ENCODE measurements at places on chromosomes 2 and 18.

- DNase-seq = no peak
Observed at GRCh38 chr18:56825321-56825720, 174.2 kb downstream of the WDR7 start.

GRCh38 chr2:183088061-183088460 is 9.5 kb downstream of the DUSP19 start:
- DNase-seq = no peak

GRCh38 chr2:116975608-116976007 is 838.9 kb upstream of the DDX18 start:
- DNase-seq = no peak

DNA sequence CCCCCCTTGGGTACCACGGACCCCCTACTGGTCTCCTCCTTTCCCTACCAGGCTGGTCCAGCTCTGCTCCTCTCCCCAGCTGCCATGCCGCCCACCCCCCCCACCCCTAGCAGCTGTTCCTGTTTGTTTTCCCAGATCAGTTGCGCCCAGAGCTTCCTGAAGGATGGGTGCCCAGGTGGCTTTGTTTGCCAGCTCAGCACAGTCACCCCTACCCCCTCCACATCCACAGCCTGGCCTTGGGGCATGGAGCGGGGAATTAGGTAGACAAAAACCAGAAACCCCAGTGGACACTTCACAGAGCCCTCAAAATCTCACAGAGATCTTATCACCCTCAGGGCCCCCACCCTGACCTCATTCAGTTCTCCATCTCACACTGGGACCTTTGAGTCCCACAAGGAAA is 3.7 kb upstream of the CRYBA2 start:
- no peak for DNase-seq

- DNase-seq = no peak
Observed at GRCh38 chr2:238670111-238670585, 177.7 kb upstream of the TWIST2 start.

- no peak for DNase-seq
Observed at GRCh38 chr18:63177259-63177658, 142.3 kb downstream of the BCL2 start.

GRCh38 chr2:34899079-34899478 is 1300.0 kb upstream of the FAM98A start:
- DNase-seq = no peak

- no peak for DNase-seq
Observed at GRCh38 chr2:58720770-58721697, 479.9 kb upstream of the FANCL start.

GRCh38 chr2:192953116-192953515 is 758.4 kb upstream of the TMEFF2 start:
- no peak for DNase-seq

- no peak for DNase-seq
Observed at GRCh38 chr2:241163601-241164118, 13.4 kb downstream of the PPP1R7 start.

- peak; percentile 9 for DNase-seq
Observed at GRCh38 chr2:240933048-240933965, 27.2 kb downstream of the CROCC2 start.

DNA sequence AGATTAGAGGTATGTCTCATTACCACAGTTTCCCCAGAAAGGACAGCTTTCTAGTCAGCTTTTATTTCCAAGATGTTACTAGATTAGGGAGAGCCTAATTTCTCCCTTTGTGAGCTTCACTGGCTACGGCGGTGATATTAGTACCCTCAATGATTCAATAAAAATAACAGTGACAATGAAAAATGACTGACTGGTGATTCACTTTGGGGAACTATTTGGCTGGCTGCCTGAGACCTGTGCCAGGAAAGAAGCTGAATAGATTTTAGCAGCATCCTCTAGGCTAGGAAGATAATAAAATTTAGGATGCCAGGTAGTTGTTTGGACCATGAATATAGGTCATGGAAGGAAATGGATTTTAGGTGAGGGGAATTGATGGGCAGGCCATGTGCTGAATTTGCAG is 178.7 kb downstream of the FMNL2 start:
- no peak for DNase-seq

- DNase-seq = no peak
Observed at GRCh38 chr2:239470151-239470900, 69.5 kb upstream of the HDAC4 start.

DNA sequence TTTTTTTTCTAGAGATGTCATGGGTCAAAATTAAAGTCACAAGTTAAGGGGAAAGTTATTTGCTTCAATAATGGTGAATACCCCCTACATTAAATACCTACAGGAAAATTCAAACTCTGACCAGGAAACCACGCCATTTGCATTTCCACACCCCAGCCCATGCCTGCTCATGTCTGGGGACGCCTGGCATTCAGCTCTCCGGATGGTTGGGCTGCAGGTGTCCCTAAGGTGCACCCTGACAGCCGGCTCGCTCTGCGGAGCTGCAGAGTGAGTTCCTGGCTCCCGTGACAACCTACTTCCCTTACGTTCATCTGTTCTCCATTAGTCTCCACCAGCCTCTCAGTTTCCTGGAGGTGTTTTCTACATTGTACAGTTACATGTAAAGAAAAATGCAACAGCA is 122.7 kb upstream of the RIOK3 start:
- no peak for DNase-seq

- no peak for DNase-seq
Observed at GRCh38 chr2:200477667-200478131, 32.2 kb downstream of the KCTD18 start.

DNA sequence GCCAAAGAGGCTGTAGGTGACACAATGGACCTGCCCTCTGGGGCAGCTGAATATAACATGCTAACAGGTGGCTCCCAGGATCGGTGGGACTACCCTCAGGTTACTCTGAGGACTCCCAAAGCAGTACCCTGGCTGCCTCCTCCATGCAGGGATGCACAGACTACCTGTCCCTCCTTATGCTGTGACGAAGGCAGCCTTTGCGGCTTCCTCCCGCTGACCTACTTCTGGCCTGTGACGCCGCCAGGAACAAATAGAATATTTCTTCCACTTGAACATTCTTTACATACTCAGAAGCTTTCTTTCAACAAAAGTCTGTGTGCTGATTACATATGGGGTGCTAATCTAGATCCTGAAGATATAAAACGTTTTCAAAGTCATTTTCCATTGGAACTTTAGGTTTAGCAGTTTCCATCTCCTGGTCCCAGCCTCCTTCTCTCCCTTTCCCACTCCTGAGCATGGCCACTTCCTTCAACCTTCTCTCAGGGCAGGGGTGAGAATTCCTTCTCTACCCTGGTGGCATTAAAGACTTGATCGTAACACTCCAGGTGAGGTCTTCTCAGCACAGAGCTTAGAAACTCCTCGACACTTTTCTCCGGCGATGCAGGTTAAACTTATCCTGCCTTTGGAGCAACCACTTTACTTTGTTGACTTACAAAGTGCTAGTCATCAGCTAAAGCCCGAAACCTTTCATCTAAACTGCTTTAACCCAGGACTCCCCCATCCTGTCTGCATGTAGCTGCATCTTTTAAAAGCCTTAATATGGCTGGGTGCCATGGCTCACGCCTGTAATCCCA is 58.9 kb upstream of the STK17B start:
- DNase-seq = peak; percentile 52

DNA sequence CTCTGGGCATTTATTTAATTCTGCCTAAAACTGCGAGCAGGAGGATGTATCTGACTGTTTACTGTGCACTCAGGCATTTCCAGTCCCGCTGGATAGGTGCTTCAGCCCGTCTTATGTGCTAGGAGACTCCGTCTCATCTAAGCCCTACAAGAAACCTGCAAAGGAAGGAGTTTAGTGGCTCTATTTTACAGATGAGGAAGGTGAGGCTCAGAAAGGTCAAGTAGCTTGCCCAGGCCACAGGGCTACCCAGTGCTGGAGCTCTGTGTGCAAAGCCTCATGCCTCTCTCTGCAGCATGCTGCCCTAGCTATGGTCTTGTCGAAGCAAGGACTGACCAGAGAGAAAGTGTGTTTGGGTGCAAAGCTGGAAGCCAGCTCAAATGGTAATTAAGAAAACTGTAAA is 73.6 kb upstream of the AFF3 start:
- no peak for DNase-seq

DNA sequence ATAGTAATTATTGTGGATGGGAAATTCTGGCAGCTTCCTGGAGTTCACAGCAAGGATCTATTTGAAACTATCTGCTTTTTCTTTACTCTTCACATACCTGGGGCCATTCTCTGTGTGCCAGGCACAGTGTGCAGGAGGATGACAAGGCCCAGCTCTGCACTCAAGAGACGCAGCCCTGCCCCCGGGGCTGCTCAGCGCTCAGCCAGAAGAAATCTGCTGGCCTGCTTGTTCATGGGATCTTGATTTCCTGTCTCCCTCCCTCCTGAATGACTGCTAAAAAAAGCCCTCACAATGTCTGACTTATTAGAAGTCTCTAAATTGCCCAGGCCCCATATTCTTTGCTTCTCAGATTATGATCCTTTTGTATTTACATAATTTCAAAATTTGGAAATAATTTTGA is 210.9 kb downstream of the DCDC2C start:
- DNase-seq = no peak

GRCh38 chr2:26463244-26464192 is 14.4 kb downstream of the OTOF start:
- no peak for DNase-seq

- DNase-seq = no peak
Observed at GRCh38 chr2:240774856-240775255, 45.2 kb downstream of the KIF1A start.

GRCh38 chr2:113171334-113172075 is 2.3 kb upstream of the PSD4 start:
- no peak for DNase-seq

GRCh38 chr2:80231421-80231820 is 73.1 kb downstream of the LRRTM1 start:
- DNase-seq = no peak

- DNase-seq = no peak
Observed at GRCh38 chr2:108970369-108970768, 18.7 kb downstream of the EDAR start.

GRCh38 chr2:44954447-44954888 is 13.0 kb downstream of the SIX3 start:
- no peak for DNase-seq

DNA sequence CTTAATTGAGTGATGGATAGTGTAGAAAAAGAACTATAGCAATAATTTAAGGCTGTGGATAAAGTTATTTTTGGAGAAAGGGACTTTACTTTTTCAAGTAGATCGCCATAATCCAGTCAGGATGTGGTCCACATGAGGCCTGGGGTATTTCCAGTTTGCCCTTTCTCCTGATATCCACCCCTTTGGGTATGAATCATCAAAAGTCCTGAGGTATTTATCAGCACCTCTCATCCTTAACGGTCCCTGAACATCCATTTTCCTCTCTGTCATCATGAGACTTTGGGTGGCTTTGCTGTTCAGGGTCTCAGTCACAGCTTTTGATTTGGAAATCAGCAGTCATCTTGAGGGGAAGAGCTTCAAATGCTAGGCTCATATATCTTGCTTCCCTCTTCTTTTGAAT is 39.3 kb upstream of the ELAC1 start:
- DNase-seq = no peak

DNA sequence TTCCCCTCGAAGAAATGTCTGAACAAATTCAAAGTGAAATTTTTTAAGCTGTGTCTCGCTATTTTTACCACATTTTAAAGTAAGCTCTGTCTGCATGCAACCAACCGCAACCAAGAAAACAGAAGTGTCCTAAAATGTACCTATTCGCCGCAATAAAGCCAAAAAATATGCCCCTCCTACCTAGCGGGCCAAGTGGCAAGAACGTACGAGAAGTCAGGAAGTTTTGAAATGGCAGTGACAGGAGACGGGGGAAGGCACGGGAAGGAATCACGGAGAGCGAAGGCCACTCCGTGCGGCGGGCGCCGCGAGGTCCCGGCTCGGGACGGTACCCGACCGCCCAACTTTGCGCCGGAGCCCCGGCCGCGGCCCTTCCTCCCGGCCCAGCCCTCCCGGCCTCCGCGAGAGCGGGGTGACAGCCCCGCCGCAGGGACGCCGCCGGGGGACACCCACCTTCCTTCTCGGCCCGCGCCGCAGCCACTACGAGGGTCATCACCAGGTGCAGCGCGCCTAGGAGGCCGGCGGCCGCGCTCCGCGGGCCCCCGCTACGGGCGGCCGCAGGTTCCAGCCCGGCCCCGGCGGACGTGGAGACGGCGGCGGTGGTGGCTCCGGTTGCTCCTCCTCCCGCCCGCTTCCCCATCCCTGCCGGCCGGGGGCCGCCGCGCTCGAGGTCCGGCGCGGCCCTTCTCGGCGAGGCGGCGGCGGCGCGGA is 568 bp downstream of the TMEM131 start:
- peak; percentile 42 for DNase-seq

GRCh38 chr2:176138923-176139660 is 9.6 kb downstream of the HOXD8 start:
- DNase-seq = peak; percentile 7

DNA sequence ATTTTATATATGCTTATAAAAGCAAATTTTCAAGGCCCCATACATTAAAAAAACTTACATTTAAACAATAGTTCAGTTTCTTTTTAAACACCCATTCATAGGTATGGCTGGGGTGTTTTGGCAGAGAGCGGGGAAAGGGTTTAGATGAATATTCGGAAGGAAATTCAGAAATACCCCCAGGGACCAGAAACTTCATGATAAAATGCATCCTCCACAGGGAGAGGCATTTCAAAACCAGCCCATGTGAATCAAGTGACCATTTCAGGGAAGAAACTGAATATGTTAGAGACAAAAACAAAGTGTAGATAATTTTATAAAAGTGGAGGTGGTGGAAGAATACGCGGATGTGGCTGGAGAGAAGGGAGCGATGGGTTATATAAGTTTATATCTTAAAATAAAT is 327.1 kb downstream of the TGIF1 start:
- DNase-seq = no peak

- DNase-seq = no peak
Observed at GRCh38 chr2:26911911-26912861, 58.3 kb upstream of the MAPRE3 start.

GRCh38 chr2:65329525-65329924 is 101.9 kb downstream of the ACTR2 start:
- no peak for DNase-seq

GRCh38 chr18:34050661-34051060 is 174.1 kb downstream of the NOL4 start:
- no peak for DNase-seq

DNA sequence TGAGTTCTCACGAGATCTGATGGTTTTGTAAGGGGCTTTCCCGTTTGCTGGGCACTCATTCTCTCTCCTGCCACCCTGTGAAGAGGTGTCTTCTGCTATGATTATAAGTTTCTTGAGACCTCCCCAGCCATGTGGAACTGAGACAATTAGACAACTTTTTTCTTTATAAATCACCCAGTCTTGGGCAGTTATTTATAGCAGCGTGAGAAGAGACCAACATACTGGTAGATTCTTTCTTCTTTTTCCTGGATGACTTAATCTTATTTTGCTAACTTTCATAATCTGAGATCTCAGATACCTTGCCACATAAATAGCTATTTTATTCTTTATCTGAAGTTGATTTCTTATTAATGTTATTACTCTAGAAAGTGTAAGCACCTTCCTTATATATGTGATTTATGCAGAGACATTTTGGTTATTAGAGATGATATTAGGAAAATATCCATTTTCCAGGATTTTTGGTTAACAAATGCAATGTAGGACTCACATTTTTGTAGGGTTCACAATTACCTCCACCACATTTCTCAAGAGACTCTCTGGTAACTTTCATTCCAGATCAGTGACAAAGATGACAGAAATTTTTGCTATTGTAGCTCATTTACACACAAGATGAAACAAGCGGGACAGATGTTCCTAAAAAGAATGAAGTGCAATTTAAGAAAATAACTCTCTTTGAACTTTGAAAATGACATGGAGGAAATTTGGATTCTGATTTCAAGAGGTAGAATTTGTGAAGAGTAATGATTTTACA is 97.9 kb upstream of the RND3 start:
- no peak for DNase-seq

All from activated CD8-positive, alpha-beta memory T cell treated with anti-CD3 and anti-CD28 coated beads, Interleukin-2, amount 50 U/mL, for 4 hours (primary cell).